ENCODE measurements at places on chromosomes 12 and 14.

DNA sequence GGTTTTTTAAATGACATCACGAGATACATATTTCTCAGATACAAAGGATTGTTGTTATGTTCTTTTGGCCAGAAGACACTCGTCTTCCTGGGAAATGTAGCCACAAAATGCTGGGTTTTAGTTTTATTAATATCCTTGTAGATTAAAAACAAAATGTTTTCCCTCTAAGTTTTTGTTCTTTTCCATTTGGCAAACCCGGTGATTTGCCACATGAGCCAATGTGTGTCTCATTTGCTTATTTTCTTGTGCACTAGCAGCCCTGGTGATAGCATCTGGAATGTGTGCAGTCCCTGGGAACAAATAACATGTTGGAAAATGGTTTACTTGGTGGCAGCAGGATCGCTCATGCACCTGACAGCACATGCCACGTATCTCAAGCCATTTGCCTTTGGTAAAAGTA lies 61.0 kb downstream of the HMGA2 start:
- DNase-seq, result no peak

- DNase-seq, result no peak
These were observed 3.4 kb downstream of the CDK2AP1 start for GRCh38 chr12:123267991-123268843.

DNA sequence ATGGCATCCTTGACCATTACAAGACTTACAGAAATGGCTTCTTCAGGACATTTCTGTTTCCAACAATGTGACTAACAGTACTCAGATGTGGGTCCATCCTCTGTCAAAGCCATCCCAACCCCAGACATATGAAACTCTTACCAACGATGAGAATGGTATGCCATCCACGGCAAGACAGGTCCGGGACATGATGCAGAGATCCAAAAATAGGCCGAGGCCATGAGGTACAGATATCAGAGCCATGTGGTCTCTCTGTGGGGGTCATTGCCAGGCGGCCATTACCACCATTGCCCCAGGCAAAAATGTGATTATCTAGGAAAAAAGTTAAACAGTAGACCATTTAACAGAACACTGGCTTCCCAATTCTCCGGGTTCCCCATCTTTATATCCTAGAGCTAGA lies 27.5 kb downstream of the ZC2HC1C start:
- DNase-seq, result no peak

DNA sequence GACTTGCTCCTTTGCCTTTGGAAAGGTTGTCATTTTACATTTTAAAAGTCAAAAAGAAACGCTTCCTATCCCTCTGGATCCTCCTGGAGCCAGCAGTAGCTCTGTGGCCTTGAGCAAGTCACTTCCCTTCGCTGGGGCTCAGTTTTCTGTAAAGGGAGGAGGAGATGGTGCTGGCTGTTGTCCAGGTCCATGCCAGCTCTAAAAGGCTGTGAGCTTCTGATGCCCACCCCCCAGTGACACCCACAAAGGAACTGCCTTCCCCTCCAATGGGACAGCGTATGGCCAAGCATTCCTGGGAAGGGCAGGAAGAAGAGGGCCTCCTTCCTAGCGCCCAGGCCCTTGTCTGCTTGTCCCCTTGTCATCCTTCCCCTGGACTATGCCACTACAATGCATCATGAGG lies 81.5 kb downstream of the NTF3 start:
- no peak for DNase-seq

DNA sequence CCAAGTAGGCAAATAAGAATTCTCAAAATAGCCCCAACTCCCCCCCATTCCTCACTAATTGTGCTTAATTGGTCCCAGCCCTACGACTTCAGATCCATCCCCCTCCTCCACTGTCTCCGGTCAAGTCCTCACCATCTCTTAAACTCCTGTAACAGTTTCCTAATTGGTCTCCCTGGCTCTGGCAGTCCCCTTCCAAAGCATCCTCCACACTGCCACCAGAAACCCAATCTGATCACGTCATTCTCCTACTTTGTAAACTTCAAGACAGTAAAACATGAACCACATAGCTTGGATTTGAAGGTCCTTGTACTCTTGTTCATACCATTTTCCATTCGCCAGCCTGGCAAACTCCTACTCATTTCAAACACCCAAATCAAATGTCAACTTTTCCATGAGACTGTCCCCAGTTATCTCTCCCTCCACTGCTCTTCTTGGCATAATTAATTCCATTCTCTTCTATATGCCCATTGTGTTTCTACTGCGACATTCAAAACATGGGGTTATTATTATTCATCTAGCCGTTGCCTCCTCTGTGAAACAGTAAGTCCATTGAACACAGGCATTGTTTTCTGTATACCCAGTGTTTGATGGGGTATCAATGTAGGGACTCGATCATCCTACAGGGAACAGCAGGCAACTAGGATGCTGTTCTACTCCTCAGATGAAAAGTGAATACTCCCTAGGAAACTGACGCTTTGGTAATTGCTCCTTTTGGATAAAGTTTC lies 104.6 kb downstream of the EGLN3 start:
- no peak for DNase-seq

GRCh38 chr12:124433147-124433874 lies 134.1 kb downstream of the NCOR2 start:
- no peak for DNase-seq

GRCh38 chr12:67413577-67413976 lies 144.4 kb downstream of the CAND1 start:
- no peak for DNase-seq

DNA sequence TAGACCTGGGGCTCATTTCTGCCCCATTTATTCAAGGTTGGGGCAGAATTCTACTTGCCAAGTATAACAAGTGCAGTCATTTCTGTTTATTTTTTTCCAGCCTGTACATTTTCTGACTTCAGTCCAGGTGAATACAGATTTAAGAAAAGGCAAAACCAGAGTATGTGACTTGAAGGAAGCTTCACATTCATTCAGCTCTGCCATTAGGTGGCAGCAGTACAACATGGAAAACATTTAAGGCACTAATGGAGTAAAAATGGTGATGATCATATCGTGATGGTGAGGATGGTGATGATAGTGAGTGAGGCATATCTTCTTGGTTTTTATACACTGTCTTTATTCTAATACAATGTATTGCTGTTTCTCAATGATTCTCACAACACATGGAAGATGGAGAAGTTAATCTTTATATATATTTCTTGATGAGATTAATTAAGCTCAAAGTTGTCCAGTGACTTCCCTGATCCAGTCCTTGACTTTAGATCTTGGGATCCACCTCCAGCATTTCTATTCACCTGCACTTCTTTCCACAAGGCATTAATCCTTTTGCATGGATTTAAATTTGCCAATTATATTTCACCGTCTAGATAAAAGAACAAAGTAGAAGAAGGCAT lies 176.7 kb upstream of the SEL1L start:
- DNase-seq, result peak; percentile 54

- no peak for DNase-seq
These were observed 474.0 kb upstream of the MGAT4C start for GRCh38 chr12:86730233-86730632.

DNA sequence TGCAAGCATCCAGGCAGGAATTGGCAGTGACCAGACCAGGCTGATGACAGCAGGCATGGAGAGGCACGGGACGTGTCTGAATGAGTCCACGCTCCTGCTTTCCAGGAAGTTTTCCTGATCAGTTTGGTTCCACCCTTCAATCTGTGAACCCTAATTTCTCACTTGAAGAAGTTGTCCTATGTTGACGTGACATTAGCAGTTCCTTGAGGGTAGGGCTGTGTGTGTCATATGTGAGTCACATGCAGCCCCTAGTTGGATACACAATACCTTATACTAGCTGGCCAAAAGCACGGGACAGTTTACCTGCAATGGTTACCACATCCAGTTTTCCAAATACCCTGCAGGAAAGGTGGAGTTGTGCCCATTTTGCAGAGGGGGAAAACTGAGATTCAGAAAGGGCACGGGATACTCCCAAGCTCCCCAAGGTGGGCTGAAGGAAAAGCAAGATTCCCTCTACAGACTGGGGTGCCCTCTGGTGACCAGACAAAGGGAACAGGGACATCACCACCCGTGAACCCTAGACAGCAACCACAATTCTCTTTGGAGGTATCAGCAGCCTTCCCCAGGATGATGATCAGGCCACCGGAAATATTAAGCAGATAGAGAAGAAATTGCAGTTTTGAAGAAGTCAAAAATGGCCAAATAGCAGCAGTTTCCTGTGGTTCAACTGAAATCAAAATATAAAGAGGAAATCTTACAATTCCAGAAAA lies 194.5 kb downstream of the PHETA1 start:
- DNase-seq, result peak; percentile 84

GRCh38 chr12:33427071-33427470 lies 12.5 kb downstream of the SYT10 start:
- DNase-seq, result peak; percentile 8

DNA sequence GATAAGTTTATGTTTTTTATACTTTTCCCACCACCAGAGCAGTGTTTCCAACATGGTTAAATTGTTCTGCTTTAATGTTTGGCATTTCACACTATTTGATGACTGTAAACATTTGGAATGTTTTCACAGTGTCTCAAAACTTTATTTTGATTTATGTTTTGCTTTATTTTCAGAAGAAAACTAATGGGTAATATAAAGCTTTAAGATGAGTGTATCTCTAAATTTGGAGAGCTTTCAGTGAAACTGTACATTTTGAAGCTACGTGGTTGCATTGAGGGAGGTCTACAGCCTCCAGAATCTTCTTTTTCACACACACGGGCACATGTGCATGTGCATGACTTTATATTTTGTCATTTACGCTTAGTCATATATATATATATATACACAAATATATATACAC lies 10.7 kb downstream of the BICD1 start:
- DNase-seq, result no peak

DNA sequence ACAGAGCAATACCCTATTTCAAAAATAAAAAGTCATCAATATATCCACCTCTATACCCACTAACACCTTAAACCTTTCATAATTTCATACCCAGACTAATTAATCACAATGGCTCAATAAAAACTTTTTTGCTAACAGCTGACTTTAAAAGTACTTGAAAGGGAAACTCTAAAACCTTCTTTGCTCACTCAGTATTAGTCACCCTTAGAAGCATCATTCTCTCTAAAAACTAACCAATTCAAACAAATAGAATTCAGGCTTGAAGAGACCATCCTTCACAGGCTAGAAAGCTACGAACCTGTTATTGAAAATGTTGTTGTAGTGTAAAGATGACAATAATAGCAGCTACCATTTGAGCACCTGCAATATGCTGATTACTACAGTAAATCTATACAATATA lies 37.2 kb downstream of the HECTD1 start:
- no peak for DNase-seq

DNA sequence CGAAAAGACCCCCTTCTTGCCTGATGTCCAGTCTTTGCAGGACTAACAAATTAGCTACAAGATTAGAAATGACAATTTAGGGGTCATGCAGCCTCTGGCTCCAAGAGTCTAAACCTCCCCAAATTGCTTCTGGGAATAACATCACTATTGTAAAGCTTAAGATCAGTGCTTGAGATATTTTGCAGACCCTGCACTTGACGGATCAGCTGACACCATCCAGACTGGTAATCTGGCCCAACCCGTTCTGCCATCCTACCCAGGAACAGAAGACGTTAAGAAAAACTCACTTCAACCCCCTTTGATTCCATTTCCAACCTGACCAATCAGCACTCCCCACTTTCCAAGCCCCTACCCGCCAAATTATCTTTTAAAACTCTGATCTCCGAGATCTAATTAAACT lies 236.7 kb upstream of the KRR1 start:
- no peak for DNase-seq

GRCh38 chr12:77725611-77726010 lies 105.1 kb upstream of the NAV3 start:
- DNase-seq, result no peak

- DNase-seq, result no peak
These were observed 162.1 kb downstream of the ADCK1 start for GRCh38 chr14:77961847-77962580.

DNA sequence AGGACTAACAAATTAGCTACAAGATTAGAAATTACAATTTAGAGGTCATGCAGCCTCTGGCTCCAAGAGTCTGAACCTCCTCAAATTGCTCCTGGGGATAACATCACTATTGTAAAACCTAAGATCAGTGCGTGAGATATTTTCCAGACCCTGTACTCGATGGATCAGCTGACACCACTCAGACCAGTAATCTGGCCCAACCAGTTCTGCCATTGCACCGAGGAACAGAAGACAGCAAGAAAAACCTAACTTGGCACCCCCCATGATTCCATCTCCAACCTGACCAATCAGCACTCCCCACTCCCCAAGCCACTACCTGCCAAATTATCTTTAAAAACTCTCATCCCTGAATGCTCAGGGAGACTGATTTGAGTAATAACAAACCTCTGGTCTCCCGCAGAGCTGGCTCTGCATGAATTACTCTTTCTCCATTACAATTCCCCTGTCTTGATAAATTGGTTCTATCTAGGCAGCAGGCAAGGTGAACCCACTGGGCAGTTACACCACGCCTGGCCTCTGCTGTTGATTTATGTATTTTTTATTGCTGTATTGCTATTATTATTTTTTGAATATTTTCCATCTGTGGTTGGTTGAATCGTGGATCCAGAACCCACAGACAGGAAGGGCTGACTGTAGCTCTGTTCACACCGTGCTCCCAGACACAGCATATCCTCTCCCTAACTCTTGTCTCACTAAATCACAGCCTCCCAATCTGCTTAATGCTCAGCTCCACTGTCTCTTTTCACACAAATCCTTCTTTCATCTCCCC lies 9.2 kb downstream of the HEBP1 start:
- DNase-seq, result no peak

DNA sequence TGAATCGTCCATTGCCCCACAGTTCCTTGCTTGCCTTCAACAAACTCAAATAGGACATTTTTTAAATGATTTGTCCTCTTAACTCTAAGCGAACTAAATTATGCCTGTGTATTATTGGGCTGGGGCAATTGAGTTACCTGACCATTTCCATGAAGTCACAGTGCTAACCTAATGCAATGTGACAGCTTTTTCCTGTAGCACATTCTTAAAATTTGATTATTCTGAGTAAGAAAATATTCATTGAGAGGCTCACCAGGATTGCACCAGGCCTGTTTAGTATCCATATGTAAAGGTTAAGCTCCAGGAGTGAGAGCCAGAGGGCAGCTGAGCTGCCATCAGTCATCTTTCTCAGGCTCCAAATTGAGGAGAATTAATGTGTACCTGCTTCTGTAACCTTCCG lies 90.9 kb downstream of the GPR65 start:
- DNase-seq, result no peak

DNA sequence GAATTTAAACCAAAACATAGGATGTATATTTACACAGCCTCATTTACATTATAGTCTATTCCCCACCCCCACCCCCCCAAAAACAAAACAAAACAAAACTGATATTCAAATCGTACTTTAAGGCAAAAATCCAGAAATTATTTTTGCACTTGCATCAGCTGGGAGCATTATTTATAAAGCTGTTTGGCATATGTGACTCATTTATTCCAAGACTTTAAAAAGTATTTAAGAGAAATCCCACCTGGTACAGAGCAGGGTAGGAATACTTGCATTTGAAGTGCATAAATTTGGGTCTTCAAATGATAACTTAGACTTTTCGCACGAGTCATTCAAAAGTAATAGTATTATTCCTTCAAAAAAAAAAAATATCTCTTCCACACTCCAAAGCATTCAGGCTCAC lies 1.1 kb downstream of the KLHL28 start:
- no peak for DNase-seq
